Small intestine (tissue), 16 donors: ENCODE measurements at places on chromosomes 4 and X. TPM values are rescaled to one million over a fixed set of nuclear protein-coding genes. Genes with fewer than 3 reads are reported as not detected.

GRCh38 chrX:38287674-38288073 lies 39.6 kb downstream of the RPGR start:
- DNase-seq, result no peak
- H3K27me3 ChIP-seq, result no peaks in the 10 kb centered on the region

- no peaks in the 10 kb centered on the region for H3K4me1 ChIP-seq
- H3K36me3 ChIP-seq, result no peaks in the 10 kb centered on the region
These were observed 122.9 kb downstream of the GPAT3 start for GRCh38 chr4:83658806-83659205.

DNA sequence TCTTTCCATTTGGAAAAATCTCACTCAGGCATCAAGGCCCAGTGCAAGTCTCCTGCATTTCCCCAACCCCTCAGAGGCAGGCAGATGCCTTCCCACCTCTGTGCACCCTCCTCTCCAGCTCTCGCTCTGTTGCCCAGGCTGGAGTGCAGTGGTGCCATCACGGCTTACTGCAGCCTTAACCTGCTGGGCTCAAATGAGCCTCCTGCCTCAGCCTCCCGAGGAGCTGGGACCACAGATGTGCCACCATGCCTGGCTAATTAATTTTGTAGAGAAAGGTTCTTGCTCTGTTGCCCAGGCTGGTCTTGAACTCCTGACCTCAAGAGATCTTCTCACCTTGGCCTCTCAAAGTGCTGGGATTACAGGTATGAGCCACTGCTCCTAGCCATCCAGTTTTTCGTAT lies 95.8 kb downstream of the NHSL2 start:
- no peaks in the 10 kb centered on the region for H3K36me3 ChIP-seq
- no peak for DNase-seq
- no peak overlapping the region for H3K27ac ChIP-seq
- H3K4me1 ChIP-seq, result no peaks in the 10 kb centered on the region
- H3K27me3 ChIP-seq, result no peaks in the 10 kb centered on the region

DNA sequence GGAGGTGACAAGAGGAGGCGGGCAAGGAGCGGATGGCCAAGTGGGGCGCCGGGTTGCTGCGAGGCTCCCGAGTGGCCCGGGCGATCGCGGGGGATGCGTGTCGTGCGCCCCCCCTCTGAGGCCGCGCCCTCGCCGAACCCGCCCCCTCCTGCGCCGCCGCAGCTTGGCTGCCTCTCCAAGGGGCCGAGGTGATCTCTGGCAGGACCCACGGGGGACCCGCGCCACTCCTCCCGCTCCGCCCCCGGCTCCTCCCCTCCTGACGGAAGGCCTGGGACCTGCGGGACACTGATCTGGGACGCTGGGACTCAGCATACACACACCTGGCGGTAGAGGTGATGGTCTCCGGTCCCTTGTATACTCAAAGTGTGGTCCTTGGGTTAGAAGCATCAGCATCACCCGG lies 21.9 kb upstream of the FAM47C start:
- no peak overlapping the region for H3K27ac ChIP-seq
- no peaks in the 10 kb centered on the region for H3K36me3 ChIP-seq
- no peaks in the 10 kb centered on the region for H3K4me1 ChIP-seq
- H3K4me3 ChIP-seq, result no peak overlapping the region
- H3K27me3 ChIP-seq, result peaks cover 1% of the 10 kb centered on the region
- DNase-seq, result no peak

GRCh38 chr4:119865389-119865788 lies 201.3 kb downstream of the MAD2L1 start:
- H3K27ac ChIP-seq, result no peak overlapping the region
- H3K4me3 ChIP-seq, result no peak overlapping the region
- H3K4me1 ChIP-seq, result peaks cover 4% of the 10 kb centered on the region
- DNase-seq, result no peak
- H3K27me3 ChIP-seq, result no peaks in the 10 kb centered on the region

- H3K27ac ChIP-seq, result no peak overlapping the region
- H3K27me3 ChIP-seq, result no peaks in the 10 kb centered on the region
- peaks cover 1% of the 10 kb centered on the region for H3K4me1 ChIP-seq
- peak; percentile 58 for DNase-seq
- no peak overlapping the region for H3K4me3 ChIP-seq
These were observed 5.8 kb upstream of the USP38 start for GRCh38 chr4:143178923-143179322.

GRCh38 chr4:78645853-78646757 lies 94.5 kb downstream of the ANXA3 start:
- no peak overlapping the region for H3K4me3 ChIP-seq
- peak; percentile 58 for DNase-seq
- no peaks in the 10 kb centered on the region for H3K27me3 ChIP-seq
- peaks cover 17% of the 10 kb centered on the region for H3K4me1 ChIP-seq

DNA sequence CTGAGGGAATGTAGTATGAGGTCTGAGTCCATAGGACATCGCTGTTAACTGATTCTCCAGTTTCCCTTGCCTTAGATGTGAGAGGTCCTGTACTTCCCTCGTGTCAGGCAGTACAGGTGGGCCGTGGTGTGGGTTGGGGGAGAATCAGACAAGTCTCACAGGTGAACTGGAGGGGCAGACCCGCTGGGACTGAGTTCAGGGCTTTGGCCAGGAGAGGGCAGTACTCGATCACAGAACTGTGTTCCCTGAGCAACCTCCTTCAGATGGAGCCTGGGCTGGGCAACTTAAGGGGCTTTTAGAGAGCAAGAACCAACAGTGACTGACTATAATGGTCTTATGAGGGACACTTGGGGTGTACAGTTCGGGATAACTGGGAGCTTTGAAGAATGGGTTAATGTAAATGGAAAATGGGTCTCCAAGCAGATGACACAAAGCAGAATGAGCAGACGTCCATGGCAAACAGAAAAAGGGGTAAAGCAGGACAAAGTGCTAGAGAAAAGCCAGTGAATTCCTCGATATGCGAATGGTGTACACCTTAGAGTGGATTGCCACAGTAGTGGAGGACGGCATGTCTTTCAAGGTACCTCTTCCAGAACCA lies 83.6 kb downstream of the CCNG2 start:
- peaks cover 4% of the 10 kb centered on the region for H3K27me3 ChIP-seq
- H3K4me1 ChIP-seq, result no peaks in the 10 kb centered on the region
- no peaks in the 10 kb centered on the region for H3K36me3 ChIP-seq
- no peak overlapping the region for H3K27ac ChIP-seq
- no peak overlapping the region for H3K4me3 ChIP-seq

- H3K4me3 ChIP-seq, result no peak overlapping the region
- no peaks in the 10 kb centered on the region for H3K4me1 ChIP-seq
- H3K27me3 ChIP-seq, result no peaks in the 10 kb centered on the region
- no peaks in the 10 kb centered on the region for H3K36me3 ChIP-seq
- no peak for DNase-seq
These were observed 73.5 kb downstream of the WDR19 start for GRCh38 chr4:39255871-39256270.

DNA sequence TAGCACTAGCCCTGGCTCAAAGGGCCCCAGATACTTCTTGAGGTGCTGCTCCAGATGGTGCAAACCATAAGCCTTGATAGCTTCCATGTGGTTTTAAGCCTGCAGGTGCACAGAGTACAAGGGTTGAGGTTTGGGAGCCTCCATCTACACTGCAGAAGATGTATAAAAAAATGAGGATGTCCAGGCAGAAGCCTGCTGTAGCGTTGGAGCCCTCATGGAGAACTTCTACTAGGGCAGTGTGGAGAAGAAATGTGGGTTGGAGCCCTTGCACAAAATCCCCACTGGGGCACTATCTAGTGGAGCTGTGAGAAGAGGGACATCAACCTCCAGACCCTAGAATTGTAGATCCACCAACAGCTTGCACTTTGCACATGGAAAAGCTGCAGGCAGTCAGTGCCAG lies 231.9 kb downstream of the CHIC2 start:
- no peak for DNase-seq
- no peaks in the 10 kb centered on the region for H3K4me1 ChIP-seq
- H3K36me3 ChIP-seq, result no peaks in the 10 kb centered on the region
- no peaks in the 10 kb centered on the region for H3K27me3 ChIP-seq
- no peak overlapping the region for H3K4me3 ChIP-seq

GRCh38 chr4:3250438-3250955 lies 1.5 kb downstream of the MSANTD1 start:
- DNase-seq, result peak; percentile 49
- H3K27ac ChIP-seq, result no peak overlapping the region
- H3K36me3 ChIP-seq, result peaks cover 2% of the 10 kb centered on the region

GRCh38 chrX:155086202-155086840 lies 15.0 kb downstream of the BRCC3 start:
- peak; percentile 42 for DNase-seq
- no peak overlapping the region for H3K27ac ChIP-seq
- no peak overlapping the region for H3K4me3 ChIP-seq
- peaks cover 7% of the 10 kb centered on the region for H3K36me3 ChIP-seq
- no peaks in the 10 kb centered on the region for H3K4me1 ChIP-seq

Gene TAF7L
- not detected for polyA plus RNA-seq

Gene DMD
- polyA plus RNA-seq, result 1.6 TPM

DNA sequence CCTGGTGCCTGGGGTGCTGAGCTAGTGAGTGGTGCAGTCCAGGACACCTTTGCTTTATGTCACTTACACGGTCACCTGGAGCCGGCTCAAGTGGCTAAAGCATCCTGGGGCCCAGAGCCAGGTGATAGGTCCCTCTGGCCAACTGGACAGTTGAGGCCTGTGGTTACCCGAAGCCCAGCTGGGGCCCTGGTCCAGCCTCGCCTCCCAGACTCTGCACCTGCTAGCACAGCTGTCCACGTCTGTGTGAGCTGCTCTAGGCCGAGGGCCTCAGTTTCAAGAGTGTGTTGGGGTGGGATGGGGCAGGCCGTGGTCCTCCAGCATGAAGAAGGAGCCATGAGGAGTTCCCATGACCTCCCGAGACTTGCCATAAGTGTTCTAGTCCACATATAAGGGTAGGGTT lies 7.7 kb upstream of the ADD1 start:
- H3K36me3 ChIP-seq, result no peaks in the 10 kb centered on the region
- no peak overlapping the region for H3K4me3 ChIP-seq
- no peak for DNase-seq
- H3K27me3 ChIP-seq, result no peaks in the 10 kb centered on the region
- H3K4me1 ChIP-seq, result no peaks in the 10 kb centered on the region

Gene TXK
- 1.1 TPM for polyA plus RNA-seq

GRCh38 chr4:171834640-171835039 lies 21.4 kb downstream of the GALNTL6 start:
- no peak overlapping the region for H3K27ac ChIP-seq
- no peaks in the 10 kb centered on the region for H3K36me3 ChIP-seq
- DNase-seq, result no peak
- H3K4me3 ChIP-seq, result no peak overlapping the region
- no peaks in the 10 kb centered on the region for H3K4me1 ChIP-seq
